Lower lobe of right lung (tissue), 2 donors: ENCODE measurements at places on chromosomes 7 and 10.
A peak's percentile ranks its signal among the peaks of the same experiment; 100 is the strongest.

DNA sequence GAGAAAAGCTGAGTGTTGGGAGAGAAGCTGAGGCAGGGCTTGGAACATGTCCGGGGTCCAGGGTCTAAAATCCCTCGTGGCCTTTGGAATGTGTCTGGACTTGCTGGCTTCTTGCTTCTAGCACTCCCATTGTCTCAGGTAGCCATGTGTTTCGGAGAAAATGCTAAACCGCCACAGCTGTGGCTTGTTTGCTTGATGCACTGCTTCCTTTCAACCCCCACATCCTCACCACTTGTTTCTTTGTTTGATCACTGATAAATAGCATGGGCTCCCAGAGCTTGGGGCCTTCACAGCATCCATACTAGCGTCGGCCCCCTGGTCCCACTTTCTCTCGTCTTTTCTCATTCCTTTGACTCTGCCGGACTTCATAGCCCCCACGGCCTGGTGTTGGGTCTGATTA lies 102.7 kb downstream of the ANKRD26 start:
- DNase-seq: no peak

GRCh38 chr10:44660271-44660670 lies 250.9 kb upstream of the TMEM72 start:
- DNase-seq: no peak

- no peak for DNase-seq
Observed at GRCh38 chr7:100612730-100613390, 520 bp downstream of the MOSPD3 start.

GRCh38 chr10:69056129-69056528 lies 31.8 kb upstream of the SRGN start:
- peak; percentile 73 for DNase-seq

GRCh38 chr10:29702273-29703164 lies 67.7 kb upstream of the SVIL start:
- no peak for DNase-seq

DNA sequence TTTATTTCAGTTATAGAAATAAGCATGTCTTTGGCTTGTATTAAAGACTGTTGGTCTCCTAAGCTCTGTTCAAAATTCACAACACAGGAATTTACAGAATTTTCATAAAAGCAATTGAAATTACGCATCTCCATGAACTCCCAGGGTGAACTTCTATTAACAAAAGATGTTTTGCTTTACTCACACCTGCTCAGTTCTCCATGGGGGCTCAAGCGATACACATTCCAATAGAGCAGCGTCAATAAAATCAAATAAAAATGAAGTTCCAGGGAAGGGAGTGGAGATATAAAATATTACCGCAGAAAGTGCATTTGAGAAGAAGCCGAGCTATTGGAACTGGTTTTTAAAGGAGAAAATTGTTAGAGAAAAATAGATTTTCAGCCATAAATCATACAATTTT lies 41.5 kb upstream of the ZNF438 start:
- no peak for DNase-seq

- peak; percentile 31 for DNase-seq
Observed at GRCh38 chr7:151840088-151840910, 36.6 kb downstream of the PRKAG2 start.

DNA sequence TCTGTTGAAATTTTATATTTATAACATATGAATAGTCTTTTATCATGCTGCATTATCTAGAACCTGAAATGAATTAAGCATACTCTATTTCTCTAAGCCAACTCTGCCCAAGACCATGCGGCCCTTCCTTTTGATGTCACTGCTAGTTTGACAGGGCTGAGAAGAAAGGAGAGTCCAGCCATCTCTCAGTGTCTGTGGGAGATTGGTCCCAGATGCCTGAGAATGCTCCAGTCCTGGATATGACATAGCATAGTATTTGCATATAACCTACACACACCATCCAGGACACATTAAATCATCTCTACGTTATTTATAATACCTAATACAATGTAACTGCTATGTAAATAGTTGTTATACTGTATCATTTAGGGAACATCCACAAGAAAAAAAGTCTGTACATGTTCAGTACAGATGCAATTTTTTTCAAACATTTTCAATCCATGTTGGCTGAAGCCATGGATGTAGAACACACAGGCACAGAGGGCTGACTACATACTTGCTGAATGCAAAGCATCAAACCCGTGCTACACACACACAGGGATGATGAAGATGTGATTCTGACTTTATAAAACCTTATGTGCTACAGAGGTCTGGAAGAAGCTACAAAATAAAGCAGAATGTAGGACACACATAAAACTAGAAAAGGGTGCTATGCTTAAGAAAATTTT lies 315.4 kb downstream of the PARD3 start:
- DNase-seq: no peak

DNA sequence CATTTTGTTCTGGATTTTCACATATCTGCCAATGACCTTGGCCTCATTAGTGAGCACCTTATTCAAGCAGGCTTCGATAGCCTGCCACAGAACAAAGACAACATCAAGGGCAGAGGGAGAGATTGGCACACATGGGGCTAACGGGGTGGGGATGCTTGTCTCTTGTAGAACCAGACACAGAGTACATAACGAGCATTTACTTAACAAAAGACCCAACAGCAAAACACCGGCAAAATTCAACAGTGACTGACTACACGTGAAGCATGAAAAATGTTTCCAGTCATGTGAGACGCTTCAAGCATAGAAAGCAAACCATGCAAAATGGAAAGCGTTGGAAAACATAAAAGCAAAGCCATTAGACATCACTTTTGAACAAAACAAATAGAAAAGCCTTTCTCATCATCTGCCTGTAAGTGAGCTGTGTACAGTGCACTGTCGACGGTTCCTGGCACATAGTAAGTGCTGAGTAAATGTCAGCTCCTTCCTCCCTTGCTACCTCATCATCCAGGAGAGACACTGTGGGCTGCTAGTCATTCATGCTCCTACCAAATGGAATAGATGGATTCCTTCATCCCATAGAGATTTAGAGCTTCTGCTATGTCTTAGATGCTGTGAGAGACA lies 134.4 kb upstream of the AGK start:
- no peak for DNase-seq

DNA sequence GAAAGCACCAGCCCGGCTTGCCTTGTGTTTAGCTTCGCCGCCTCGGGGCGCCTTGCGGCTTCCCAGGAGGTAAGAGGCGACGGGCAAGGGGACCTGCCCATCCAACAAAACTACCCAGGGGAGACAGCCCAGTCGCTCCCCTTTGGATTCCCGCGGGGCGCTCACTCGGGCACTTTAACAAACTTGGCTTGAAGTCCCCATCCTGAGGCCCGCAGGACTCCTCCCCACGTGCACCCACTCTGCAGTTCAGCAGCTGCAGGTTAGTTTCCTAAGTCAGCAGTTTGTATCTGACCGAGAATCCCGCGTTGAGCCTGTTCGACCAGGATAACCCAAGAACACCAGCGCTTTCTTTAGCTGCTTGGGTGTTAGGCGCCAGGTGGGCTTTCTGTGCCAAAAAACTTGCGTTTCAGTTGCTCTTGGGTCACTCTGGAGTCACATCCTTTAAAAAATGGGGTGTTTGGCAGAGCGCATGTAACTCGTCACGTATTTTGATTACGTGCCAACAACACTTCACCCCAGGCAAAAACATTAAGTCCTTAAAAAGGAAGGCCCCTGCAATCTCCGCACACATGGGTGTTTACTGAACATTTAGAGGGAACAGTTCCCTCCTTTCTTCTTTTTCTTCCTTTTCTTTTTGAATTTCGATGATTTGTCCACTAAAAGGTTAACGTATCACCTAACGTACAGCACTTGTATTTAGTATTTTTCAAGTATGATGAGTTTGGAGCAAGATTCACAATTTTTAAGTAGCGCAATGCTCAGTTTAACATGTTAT lies 876 bp downstream of the DNAH11 start:
- no peak for DNase-seq

GRCh38 chr7:42972699-42973500 lies 40.7 kb downstream of the MRPL32 start:
- no peak for DNase-seq

- no peak for DNase-seq
Observed at GRCh38 chr10:23079700-23080099, 15.7 kb upstream of the MSRB2 start.

DNA sequence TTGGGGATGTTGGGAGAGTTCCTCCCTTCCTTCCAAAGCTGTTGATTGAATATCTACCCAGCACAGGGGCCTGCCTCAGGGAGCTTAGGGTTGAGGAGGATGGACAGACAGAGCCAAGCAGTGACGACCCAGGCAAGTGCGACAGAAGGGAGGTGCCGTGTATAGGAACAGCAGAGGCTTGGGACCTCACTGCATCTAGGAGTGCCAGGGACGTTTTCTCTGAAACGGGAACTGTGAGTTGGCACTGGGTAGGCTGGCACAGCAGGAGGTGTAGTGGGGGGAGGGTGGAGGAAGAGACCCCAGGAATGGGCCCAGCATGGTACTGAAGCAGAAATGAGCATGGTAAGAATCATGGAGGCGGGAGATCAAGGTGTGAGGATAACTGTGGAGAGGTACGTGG lies 55.3 kb upstream of the MGMT start:
- DNase-seq: no peak

DNA sequence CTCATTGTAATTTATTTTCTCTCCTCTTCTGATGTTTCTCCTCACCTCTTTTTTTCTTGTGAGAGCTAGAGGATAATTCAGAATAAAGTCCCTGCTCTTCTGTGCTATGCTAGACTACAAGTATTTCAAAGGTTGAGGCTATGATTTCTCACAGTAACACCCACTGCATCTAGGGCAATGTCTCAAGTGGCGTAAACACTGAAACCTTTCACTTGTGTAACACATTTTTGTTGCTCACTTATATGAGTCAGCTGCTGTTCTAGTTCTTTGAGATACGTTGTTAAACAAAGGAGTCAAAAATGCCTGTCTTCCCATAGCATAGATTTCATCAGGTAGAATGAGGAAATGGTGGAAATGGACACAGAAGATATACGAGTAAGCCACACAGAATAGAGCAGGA lies 305.1 kb upstream of the PITRM1 start:
- no peak for DNase-seq

- DNase-seq: no peak
Observed at GRCh38 chr7:72098807-72099580, 313.1 kb downstream of the CALN1 start.

- DNase-seq: no peak
Observed at GRCh38 chr10:80421707-80422536, 13.6 kb downstream of the PRXL2A start.

- no peak for DNase-seq
Observed at GRCh38 chr10:12109286-12109685, 20.2 kb upstream of the SEC61A2 start.

- DNase-seq: no peak
Observed at GRCh38 chr10:86413046-86413728, 46.6 kb upstream of the GRID1 start.

DNA sequence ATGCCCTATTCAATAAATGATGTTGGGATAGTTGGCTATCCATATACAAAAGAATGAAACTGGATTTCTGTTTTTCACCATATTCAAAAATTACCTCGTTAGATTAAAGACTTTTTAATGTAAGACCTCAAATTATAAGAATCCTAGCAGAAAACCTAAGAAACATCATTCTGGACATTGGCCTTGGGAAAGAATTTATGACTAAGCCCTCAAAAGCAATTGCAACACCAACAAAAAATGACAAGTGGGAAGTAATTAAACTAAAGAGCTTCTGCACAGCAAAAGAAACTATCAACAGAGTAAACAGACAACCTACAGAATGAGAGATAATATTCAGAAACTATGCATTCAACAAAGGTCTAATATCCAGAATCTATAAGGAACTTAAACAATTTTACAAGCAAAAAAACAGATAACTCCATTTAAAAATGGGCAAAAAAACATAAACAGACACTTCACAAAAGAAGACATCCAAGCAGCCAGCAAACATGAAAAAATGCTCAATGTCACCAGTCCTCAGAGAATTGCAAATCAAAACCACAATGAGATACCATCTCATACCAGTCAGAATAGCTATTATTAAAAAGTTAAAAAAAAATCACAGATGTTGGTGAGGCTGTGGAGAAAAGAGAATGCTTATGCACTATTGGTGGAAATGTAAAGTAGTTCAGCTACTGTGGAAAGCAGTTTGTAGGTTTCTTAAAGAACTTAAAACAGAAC lies 309.8 kb downstream of the AHR start:
- no peak for DNase-seq

GRCh38 chr10:7458556-7458955 lies 47.7 kb upstream of the SFMBT2 start:
- no peak for DNase-seq

DNA sequence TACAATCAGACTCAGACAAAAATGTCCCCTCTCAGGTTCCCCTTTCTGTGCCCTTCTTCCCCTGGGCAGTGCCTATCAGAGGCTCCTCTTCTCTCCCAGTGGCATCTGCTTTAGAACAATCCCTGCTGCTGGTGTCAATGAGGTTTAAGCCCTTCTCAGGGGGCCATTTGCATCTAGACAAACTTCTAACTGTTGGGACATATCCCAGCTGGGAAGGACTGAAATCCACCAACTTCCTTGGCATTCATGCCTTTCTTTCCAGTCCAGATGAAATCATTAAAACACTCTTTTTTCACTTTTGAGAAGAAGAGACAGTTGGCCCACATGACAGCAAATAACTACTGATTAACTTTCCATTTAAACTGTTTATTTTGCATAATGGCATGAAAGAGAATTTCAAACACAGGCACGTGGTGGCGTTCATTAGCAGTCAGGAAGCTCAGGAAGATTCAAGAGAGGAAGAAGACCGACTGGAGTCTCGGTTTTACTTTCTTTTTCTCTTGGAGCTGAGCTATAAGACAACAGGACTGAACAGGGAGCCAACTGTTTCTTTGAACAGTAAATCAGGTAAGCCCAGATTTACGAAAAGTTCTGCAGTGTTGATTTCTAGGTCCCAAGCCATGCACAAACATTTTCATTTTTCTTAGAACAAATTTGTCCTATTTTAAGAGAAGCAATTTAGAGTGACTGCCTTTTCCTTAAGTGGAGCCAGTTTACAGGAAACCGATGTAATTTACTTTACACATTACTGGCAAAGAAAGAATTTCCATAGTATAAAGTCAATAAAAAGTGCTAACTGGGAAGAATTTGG lies at the start of gene GIMAP2:
Gene GIMAP2, plus strand, starts transcription at position 488 of the 811 bp plus-strand sequence. CDS start 1,354 bp downstream, outside the sequence.
- no peak for DNase-seq

DNA sequence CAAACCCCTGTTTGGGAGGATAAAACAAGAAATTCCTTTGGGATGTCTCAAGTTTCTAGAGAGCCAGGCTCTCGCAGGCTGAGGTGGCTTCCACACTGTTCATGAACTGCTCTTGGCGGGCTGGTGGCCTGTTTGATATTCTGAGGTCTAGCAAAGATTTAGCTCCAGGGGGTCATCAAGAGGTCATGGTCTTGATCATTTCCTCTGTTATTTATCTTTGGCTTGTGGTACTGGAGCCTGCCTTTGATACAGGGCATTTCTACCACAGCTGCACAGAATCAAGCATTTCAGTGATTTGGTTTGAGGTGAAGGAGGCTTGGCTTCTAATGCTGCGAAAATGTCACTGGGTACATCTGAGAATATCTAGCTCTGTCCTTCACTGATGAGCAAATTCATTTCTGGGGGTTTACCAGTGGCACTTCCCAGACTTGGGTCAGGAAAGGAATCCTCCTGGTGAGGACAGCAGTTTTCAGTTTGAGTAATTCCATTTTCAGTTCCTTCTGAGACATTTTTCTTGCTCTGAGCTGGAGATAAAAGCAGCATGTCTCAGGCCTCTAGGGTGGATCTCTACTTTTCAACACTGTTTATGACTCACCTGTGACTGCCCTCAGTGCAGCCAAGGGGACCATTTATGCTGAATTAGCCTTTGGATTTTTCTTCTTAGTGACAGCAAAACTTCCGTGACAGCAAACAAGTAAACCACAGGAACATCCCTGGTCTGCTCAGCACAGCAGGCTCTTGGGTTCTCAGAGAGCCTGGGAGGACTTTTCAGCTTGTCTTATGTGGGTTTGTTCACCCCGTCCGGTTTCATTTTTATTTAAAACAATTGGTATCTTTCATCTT lies 312.0 kb downstream of the RNLS start:
- no peak for DNase-seq
